ENCODE measurements at places on chromosomes 5 and 9.

GRCh38 chr5:176644878-176645670 lies 2.2 kb upstream of the TSPAN17 start:
- no peak for DNase-seq

DNA sequence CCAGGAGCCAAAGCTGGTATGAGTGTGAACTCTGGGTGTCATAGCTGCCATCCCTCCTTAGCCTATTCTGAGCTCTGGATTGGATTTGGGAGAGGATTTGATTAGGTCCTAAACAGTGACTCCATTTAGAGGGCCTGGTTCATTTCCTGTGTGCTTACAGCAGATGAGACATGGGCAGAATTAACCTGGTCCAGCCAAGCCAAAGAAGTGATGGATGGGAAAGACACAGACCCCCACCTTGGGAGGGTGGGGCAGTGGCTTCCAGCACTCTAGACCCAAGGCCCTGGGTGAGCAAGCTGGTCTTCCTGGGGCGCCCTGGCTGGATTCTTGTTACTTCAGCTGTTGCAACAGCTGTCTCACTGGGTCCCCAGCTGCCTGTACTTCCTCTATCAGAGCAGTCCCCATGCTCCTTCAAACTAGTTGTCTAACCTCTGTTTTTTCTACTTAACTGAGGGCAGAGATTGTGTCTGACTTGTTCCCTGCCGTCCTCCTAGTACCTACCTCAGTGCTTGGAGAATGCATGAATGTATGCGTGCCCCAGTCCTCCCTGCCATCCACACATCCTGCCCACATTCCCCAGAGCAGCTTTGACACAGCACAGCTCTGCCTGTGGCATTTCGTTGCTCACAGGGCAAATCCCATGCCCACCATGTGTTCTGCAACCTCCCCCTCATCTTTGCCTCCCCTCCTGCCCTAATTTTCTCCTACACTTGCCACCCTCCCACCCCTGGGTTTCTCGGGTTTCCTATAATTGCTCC lies 115.9 kb downstream of the RGS3 start:
- DNase-seq = no peak

- no peak for DNase-seq
These were observed 68.9 kb upstream of the ANKRD55 start for GRCh38 chr5:56302027-56302426.

GRCh38 chr9:127540664-127541041 lies 71.4 kb upstream of the STXBP1 start:
- no peak for DNase-seq

GRCh38 chr5:27083449-27084415 lies 45.3 kb upstream of the CDH9 start:
- no peak for DNase-seq

DNA sequence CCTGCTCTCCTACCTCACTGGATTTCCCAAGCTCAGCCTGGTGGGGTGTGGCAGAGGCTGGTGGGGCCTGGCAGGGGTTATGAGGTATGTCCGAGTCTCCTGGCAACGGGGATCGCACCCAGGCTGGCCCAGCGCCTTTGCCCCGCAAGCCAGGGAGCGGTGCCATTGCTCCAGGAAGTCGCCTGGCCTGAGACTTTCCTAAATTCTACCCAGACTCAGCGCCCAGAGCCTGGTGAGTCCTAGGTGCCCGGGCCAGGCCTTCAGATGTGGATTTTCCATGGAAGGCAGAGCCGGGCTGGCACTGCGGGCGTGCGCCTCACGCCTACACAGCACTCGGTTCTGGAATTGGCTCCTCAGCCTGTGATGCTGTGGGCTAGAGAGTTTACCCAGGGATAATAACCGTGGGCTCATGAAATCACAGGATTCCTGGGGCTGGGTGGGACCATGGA lies 155.4 kb upstream of the COL5A1 start:
- DNase-seq = no peak

DNA sequence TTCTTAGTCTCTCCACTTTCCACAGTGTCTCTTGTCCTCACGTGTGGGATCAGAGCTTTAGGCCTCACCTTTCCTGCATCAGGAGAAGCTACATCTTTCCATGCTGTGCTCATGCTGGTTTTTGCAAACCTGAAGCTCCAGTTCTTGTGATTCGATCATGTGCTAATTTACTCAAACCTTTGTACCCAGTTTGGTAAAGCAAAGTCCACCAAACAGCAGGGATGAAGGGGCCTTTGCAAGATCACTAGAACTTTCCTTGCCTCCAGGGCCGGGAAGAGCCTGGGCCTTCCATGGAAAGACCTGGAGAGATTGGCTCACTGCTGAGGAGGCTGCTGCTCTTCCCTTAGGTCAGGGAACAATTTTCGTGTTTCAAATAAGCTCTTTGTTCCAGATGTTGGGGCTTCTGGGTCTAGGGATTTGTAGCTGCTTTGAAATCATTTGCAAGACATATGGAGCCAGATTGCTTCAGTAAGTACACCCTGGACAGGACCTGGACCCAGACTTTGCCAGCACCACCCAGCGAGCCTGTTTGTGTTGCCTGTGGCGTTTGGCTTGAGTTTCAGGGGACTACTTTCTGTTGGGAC lies 18.7 kb upstream of the SPATA31E1 start:
- no peak for DNase-seq

- DNase-seq = peak; percentile 21
These were observed 354.0 kb upstream of the CLINT1 start for GRCh38 chr5:158212917-158213316.

DNA sequence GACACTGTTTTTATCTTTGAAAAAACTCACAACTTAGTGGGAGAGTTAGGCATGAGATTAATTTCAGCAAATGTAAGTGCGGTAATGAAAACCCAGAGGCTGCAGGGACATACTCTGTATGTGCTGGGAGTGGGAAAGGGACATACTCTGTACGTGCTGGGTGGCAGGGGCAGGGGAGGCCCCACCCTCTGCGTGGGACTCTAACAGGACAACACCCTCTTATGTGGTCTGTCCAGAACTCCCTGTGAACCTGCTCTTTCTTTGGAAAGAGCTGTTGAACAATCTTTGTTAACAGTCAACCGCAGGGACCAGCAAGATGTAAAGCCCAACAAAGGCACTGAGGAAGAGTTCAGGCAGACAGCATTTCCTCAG lies 2.4 kb downstream of the MLANA start:
- DNase-seq = no peak

DNA sequence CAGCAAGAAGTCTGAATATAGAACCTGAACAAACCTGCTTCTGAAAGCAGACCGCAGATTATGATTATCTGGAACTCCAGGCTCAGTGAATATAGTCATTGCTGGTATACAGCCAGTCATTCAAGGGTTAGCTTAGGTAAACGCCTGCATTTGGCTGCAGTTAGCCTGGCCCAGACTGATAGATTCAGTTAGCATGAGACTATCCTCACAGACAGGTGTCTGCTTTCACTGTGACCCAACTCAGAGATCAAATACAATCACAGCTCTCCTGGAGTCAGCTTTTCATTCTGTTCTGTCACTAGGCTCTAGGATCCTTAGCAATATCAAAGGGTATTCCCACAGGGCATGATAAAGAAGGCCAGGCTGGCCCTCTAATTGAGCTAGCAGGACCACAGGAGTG lies 138.6 kb upstream of the PLCXD3 start:
- no peak for DNase-seq

DNA sequence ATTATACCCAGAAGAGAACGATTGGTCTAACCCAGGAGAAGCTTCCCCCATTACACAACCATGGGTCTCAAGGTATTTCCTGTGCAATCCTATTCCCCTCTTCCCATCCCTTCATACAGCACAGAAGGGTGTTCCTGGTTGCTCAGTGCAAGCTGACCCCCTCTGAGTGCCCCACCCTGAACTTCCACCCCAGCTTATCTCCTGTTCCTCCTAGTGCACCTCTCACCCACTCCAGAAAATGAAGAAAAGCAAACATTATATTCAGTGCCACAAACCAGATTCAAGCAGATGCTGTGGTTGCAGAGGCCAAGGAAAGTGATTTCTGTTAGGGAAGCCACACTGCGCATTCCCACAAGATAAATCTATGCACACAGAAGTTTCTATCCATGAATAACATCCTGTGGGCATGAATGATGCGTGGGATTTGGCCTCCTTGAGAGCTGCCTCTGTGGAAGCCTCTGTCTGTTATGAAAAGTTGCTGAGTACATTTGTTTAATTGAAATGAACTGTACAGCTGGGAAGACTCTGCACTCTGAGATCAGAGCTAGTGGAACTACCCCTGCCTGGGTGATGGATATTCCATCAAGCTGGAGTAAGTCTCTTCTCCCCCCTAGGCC lies 2.2 kb upstream of the OR2S2 start:
- no peak for DNase-seq

DNA sequence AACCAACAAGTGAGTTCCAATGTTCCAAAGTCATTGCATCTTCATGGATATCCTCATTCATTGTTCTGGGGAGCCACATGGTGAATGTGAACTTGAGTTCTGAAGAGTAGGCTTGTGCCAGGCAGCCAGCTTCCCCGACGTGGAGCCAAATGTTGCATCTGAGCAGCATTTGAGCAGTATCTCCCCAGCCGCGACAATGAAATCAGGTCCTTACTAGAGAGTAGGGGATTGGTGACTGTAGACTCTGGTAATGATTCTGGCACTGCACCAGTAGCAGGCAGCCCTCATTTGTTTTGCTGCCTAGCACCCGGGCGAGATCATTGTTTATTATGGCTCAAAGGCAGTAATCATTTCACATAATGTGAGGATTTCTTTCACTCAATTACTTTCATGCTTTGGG lies 451.4 kb upstream of the C9orf72 start:
- no peak for DNase-seq

GRCh38 chr5:1011741-1012312 lies 3.2 kb downstream of the NKD2 start:
- DNase-seq = no peak

DNA sequence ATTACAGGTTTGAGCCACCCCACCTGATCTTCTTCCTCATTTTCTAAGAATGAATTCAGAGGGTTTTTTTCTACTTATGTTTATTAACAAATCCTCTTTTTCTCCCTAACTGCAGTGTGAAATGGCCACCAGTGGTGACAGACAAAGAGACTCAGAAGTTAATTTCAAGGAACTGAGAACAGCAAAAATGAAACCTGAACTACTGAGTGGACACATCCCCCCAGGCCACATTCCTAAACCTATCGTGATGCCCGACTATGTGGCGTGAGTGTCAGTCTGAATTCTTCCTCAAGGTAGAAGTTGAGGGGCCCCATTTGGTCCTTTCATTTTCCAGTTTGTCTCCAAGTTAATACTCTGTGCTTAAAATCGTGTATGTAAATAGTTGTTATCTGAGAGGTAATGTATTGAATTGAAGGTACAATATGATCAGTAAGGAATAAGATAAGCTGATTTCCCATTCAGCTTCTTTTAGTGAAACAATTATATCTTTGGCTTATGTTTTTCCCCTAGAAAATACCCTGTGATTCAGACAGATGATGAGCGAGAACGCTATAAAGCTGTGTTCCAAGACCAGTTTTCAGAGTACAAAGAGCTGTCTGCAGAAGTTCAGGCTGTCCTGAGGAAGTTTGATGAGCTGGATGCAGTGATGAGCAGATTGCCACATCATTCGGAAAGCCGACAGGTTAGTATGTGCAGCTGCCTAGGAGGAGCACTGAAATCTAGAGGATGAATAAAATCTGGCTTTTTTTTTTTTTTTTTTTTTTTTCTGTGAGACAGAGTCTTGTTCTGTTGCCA lies 17.7 kb downstream of the MARVELD2 start:
- no peak for DNase-seq

- DNase-seq = no peak
These were observed 7.7 kb upstream of the P4HA2 start for GRCh38 chr5:132235340-132235739.

DNA sequence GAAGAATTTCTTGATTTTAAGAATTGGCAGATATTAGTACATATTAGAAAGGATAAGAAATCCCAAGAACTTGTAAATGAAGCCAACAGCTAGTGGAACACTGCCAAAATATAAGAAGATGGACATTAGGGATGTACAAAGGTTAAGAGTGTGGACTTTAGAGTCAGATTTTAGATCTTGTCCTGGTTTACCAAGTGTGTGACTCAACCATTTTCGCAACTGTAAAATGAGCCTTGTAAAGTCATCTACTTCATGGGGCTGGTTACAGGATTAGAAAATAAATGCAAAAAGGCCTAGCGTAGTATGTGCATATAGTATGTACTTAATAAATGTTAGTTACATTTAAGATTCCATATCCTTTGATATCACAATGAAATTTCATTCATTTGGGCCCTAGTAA lies 260.0 kb downstream of the RAB3C start:
- DNase-seq = no peak

DNA sequence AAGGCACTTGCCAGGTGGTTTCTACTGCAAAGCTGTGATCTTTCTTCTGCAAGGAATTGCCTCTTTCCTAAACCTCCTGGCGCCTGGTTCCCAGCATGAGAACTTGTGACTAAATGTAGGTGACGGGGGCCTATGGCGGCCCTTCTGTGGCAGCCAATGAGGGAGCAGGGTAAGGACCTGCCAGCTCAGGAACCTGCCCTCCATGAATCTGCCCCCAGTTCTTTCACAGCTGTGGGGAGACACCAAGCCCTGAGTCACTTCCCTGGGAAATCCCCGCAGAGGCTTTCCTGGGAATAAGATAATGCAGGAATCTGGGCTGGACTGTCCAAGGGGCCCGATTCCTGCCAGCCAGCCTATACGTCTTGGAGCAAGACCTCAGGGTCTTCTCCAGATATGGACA lies 56.7 kb upstream of the CTNNA1 start:
- peak; percentile 18 for DNase-seq

- no peak for DNase-seq
These were observed 1.5 kb downstream of the RASGRF2 start for GRCh38 chr5:80961376-80962281.

- DNase-seq = no peak
These were observed 3.1 kb downstream of the TSPAN17 start for GRCh38 chr5:176650354-176650884.

GRCh38 chr5:120152472-120152871 lies 311.6 kb upstream of the PRR16 start:
- DNase-seq = no peak

DNA sequence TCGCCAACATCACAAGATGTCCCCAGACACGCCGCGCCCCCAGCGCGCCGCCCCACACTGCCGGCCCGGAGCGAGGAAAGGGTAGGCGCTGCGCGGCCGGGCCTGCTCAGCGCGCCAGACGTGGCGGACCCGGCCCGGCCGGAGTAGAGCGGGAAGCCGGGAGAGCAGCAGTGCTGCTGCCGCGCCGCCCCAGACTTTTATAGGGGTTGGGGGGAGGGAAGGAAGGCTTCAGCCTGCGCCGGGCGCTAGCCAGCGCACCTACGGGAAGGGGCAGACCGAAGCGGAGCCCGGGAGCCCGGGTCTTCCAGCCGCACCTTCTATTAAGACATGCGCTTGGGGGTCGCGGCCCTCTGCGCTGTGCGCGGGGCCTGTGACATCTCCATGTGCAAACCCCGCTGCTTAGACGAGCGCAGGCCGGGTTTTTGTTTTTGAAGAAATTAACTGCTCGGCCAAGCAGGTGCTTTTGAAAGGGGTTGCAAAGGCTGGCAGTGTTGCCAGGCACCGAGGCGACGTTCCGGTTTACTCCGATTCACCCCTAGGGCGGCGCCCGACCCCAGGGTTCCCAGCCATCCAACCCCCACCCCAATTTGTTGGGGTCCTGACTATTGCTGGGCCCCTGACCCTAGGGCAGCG lies 353 bp upstream of the PAX5 start:
- DNase-seq = peak; percentile 80

GRCh38 chr5:99814321-99815063 lies 720.7 kb upstream of the FAM174A start:
- no peak for DNase-seq
